Type B pancreatic cell (in vitro differentiated cells): ENCODE measurements at places on chromosomes 12 and 14. TPM values are rescaled to one million over a fixed set of nuclear protein-coding genes. Genes with fewer than 3 reads are reported as not detected.

HRK gene
- 1.9 and 6.6 TPM in 2 replicates for total RNA-seq

HIP1R gene
- total RNA-seq = 40.5 and 45.5 TPM in 2 replicates

- DNase-seq = peak; percentile 86
- no peaks in the 10 kb centered on the region for H3K4me1 ChIP-seq
- peak within 1 kb of the TSS; percentile 89 for H3K4me3 ChIP-seq
- H3K27ac ChIP-seq = peak within 1 kb of the TSS; percentile 90
- H3K27me3 ChIP-seq = peaks cover 69% of the 10 kb centered on the region
Measured at GRCh38 chr12:117968826-117969659, at the start of gene KSR2. Gene KSR2 (minus strand): TSS chr12:117968990. CDS start chr12:117968255, 735 bp downstream.

- H3K4me1 ChIP-seq = peaks cover 5% of the 10 kb centered on the region
- no peak for DNase-seq
- peaks cover 14% of the 10 kb centered on the region for H3K36me3 ChIP-seq
- H3K27me3 ChIP-seq = peaks cover 7% of the 10 kb centered on the region
- H3K4me3 ChIP-seq = peak overlapping the region; percentile 53
- peak overlapping the region; percentile 100 for H3K27ac ChIP-seq
Measured at GRCh38 chr12:10211101-10211939, 1.4 kb upstream of the GABARAPL1 start.

- H3K4me1 ChIP-seq = no peaks in the 10 kb centered on the region
- H3K4me3 ChIP-seq = no peak overlapping the region
- no peaks in the 10 kb centered on the region for H3K36me3 ChIP-seq
- no peak overlapping the region for H3K27ac ChIP-seq
- peaks cover 6% of the 10 kb centered on the region for H3K27me3 ChIP-seq
Measured at GRCh38 chr14:93707475-93707874, 80.8 kb downstream of the PRIMA1 start.

FLRT2 gene
- total RNA-seq = 30.3 and 127 TPM in 2 replicates

B3GNT4 gene
- 0.53 and 0.86 TPM in 2 replicates for total RNA-seq

SRGAP1 gene
- total RNA-seq = 13.1 and 14.9 TPM in 2 replicates

GRCh38 chr12:1584326-1584725 is 10.1 kb downstream of the FBXL14 start:
- H3K4me1 ChIP-seq = peaks cover 34% of the 10 kb centered on the region
- peaks cover 17% of the 10 kb centered on the region for H3K27me3 ChIP-seq
- peaks cover 14% of the 10 kb centered on the region for H3K36me3 ChIP-seq
- no peak overlapping the region for H3K27ac ChIP-seq
- no peak for DNase-seq

SLC4A8 gene
- total RNA-seq = 14.0 and 18.5 TPM in 2 replicates

GRCh38 chr12:6330192-6330591 is 11.7 kb downstream of the TNFRSF1A start:
- H3K4me1 ChIP-seq = peaks cover 17% of the 10 kb centered on the region
- no peak overlapping the region for H3K4me3 ChIP-seq
- H3K27ac ChIP-seq = peak overlapping the region; percentile 18
- H3K27me3 ChIP-seq = no peaks in the 10 kb centered on the region

VWF gene
- total RNA-seq = 0.70 and 1.3 TPM in 2 replicates

SMCO2 gene
- 0.31 TPM in 1 of 2 replicates, not detected in the other for total RNA-seq

DNA sequence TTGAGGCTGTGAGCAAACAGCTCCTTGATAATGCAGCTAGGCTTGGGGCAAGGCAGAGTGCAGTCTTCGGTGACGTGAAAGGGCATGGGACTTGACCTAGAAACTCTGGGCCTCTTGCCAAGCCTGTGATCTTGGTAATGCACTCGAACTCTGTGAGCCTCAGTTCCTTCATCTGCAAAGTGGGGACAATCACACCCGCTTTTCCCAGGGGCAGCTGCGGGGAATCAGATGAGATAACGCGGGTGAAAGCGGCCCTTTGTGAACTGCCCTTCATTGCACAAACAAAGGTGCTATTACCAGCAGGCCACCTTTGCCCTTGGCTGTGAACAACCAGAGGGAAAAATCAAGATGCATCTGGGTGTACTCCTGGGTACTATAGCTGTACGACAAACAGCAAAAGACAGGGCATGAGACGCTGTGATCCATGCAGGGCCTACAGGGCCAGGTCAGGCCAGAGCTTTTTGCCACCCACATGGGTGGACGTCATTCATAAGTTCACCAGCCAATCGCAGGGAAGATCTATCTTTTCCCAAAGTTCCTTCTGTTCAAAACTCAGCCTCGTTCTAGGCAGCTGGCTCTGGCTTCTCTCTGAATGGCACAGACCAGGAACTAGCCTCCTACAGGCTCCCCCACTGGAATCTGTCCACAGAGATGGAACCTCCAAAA is 3.2 kb downstream of the MSI1 start:
- peak overlapping the region; percentile 91 for H3K4me3 ChIP-seq
- DNase-seq = no peak
- H3K36me3 ChIP-seq = peaks cover 16% of the 10 kb centered on the region

DGLUCY gene
- 24.2 and 37.5 TPM in 2 replicates for total RNA-seq

- no peaks in the 10 kb centered on the region for H3K27me3 ChIP-seq
- no peak overlapping the region for H3K27ac ChIP-seq
- H3K36me3 ChIP-seq = no peaks in the 10 kb centered on the region
Measured at GRCh38 chr14:49879646-49880204, 13.2 kb upstream of the ARF6 start.

DNA sequence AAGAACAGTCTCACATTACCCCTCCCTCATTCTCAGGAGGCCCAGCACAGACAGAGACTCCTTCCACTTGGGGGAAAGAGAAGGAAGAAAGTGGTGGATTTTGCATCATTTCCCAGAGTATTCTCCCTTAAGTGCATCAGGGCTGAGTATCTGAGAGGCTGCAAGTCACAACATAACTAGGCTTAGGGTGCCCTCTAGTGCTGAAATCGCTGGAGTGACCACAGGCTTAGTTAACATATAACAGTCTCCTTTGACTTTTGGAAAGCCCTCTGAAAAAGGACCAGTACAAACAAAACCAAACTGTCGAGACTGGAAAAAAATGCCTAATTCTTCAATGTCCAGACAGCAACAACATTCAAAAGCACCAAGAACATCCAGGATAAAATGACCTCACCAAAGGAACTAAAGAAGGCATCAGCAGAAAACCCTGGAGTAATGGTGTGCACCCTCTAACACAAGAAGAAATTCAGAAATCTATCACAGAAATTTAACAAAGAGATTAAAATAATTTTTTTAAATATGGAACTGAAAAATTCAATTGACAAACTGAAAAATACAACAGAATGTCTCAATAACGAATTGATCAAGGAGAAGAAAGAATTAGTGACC is 412.3 kb downstream of the RPS29 start:
- H3K4me1 ChIP-seq = no peaks in the 10 kb centered on the region
- DNase-seq = no peak
- no peaks in the 10 kb centered on the region for H3K36me3 ChIP-seq
- H3K27me3 ChIP-seq = no peaks in the 10 kb centered on the region
- H3K27ac ChIP-seq = no peak overlapping the region

DNA sequence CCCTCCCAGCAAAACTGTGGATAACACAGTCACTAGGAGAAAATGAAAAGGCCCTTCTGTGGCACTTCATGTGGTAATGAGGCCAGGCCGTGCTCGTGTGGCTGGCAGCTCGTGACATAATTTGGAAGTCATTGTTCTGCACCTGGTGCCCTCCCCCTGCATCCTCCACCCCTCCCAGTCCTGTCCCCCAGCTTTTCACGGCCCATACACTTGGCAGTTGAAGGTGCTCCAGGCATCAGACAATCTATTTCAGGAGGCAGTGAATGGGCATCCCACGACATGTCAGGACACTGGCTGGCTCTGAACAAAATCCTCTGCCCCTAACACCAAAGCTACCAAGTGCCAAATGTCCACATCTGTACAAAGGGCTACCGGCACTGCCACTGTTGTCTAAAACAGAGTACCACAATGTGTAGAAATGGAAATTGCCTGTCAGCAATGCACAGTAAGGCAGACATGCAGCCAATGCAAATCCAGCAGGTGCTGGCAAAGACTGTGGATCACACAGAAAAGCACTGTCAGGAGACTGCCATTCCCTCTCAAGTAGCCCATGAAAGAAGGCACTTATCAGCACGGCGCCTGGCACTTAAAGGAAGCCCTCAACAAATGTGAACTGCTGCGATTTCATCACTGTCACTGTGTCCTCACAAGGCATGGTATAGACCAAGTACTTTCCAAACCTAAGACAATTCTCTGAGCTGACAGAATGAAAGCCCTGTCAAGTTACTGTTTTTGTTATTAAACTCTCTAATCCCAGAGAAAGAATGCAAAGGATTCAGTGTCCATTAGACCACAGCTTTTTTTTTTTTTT is 39.1 kb downstream of the CORO1C start:
- H3K4me3 ChIP-seq = peak overlapping the region; percentile 78
- no peak for DNase-seq
- H3K36me3 ChIP-seq = peaks cover 9% of the 10 kb centered on the region
- H3K27ac ChIP-seq = peak overlapping the region; percentile 98
- H3K27me3 ChIP-seq = no peaks in the 10 kb centered on the region

SIX6 gene
- total RNA-seq = not detected in 2 replicates

DNA sequence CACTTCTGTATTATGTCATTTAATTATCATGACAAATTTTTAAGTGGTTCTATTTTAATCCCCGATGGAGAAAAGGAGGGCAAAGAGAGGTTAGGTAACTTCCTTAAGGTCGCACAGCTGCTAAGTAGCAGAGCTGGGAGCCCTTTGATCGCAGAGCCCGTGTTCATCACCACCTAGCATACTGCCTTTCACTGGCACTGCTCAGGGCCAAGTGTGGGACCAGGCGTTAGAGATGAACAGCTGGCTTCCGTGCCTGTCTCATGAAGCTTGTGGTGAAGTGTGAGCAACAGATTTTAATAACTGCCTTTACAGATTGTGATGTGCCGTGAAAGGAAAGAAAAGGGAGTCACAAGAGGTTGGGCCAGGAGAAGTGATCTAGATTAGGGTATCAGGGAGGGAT is 273.6 kb downstream of the AKAP6 start:
- DNase-seq = no peak
- H3K27ac ChIP-seq = no peak overlapping the region
- H3K4me1 ChIP-seq = peaks cover 22% of the 10 kb centered on the region
- H3K4me3 ChIP-seq = no peak overlapping the region

DNA sequence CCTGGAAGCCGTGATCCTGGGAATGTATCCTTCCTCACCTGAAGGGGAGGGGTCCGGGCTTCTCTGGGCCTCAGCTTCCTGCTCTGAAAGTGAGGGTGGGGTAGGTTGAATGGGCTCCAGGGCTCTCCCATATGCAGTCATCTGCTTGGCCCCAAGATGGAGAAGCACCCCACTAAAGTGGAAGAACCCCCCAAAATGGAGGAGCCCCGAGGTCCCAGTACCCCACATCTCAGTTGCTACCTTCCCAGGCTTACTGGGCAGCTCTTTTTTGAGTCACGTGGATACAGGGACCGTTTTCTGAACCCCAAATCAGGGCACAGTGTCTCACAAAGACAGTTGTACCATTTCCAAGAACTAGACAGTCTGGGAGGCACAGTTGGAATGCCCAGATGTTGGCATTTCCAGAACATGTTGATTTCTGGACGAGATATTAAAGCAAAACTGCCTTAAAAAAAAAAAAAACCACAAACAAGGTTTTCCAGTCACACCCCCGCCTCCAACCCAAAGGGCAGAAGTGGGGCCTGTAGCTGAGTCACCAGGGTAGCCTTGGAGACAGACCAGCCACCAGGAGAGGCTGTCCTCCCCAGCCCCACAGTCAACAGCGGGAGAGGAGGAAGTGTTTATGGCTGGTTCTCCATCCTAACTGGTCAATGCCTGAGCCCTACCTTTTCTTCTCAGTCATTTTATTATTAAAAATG is 12.1 kb downstream of the VASH1 start:
- no peak overlapping the region for H3K4me3 ChIP-seq
- peak; percentile 29 for DNase-seq
- H3K27ac ChIP-seq = no peak overlapping the region
- H3K4me1 ChIP-seq = peaks cover 12% of the 10 kb centered on the region

NTF3 gene
- total RNA-seq = 13.0 and 16.7 TPM in 2 replicates

ALKBH2 gene
- 19.6 and 31.4 TPM in 2 replicates for total RNA-seq

- no peaks in the 10 kb centered on the region for H3K36me3 ChIP-seq
- H3K4me1 ChIP-seq = peaks cover 5% of the 10 kb centered on the region
- no peak overlapping the region for H3K27ac ChIP-seq
- H3K27me3 ChIP-seq = no peaks in the 10 kb centered on the region
- DNase-seq = no peak
- H3K4me3 ChIP-seq = no peak overlapping the region
Measured at GRCh38 chr14:32688941-32689340, 249.7 kb upstream of the NPAS3 start.

- H3K4me3 ChIP-seq = peak overlapping the region; percentile 99
- peaks cover 5% of the 10 kb centered on the region for H3K36me3 ChIP-seq
- H3K4me1 ChIP-seq = peaks cover 5% of the 10 kb centered on the region
- H3K27me3 ChIP-seq = no peaks in the 10 kb centered on the region
Measured at GRCh38 chr12:56315249-56315621, 553 bp downstream of the CNPY2 start.

DNA sequence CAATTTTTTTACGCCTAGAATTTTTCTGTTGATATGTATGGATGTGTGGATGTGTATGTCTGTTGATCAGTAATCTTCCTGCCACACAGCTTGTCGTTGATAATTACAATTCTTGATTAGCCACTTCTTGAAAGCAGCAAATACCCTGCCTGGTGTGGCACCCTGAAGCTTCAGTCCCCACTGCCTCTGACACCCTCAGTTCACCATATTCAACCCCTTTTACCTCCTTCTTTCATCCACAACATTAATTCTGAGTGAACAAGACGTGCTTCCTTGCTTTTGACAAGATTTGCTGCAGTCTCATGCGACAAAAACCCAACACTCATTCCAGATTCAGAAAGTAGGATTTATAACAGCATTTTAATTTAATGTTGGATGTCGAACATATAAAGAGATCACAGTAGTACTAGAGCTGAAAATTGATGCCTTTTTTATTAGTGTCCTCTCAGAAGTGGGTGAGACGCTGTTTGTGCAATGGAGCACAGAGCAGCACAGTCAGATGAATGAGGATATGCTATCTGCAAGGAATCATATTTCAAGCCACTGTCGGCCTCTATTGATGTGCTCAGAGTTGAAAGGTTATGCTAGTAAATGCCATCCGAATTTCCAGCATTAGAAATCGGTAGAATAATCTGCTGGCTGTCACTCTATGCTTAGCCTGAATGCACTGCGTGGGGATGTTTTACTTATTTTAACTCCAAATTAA is 383.7 kb downstream of the EGLN3 start:
- H3K4me1 ChIP-seq = peaks cover 40% of the 10 kb centered on the region
- no peak overlapping the region for H3K27ac ChIP-seq
- H3K4me3 ChIP-seq = peak overlapping the region; percentile 21
- H3K36me3 ChIP-seq = no peaks in the 10 kb centered on the region

SUSD6 gene
- 31.7 and 78.9 TPM in 2 replicates for total RNA-seq

- peaks cover 3% of the 10 kb centered on the region for H3K27me3 ChIP-seq
- H3K36me3 ChIP-seq = no peaks in the 10 kb centered on the region
- no peak overlapping the region for H3K27ac ChIP-seq
- no peak for DNase-seq
- peaks cover 6% of the 10 kb centered on the region for H3K4me1 ChIP-seq
Measured at GRCh38 chr14:65109357-65109756, 7.0 kb upstream of the MAX start.

SIRT4 gene
- total RNA-seq = 2.0 and 2.7 TPM in 2 replicates

KRT76 gene
- total RNA-seq = not detected in 2 replicates

RFLNA gene
- total RNA-seq = 19.7 and 57.4 TPM in 2 replicates

- no peak overlapping the region for H3K27ac ChIP-seq
- H3K4me3 ChIP-seq = no peak overlapping the region
- H3K36me3 ChIP-seq = peaks cover 12% of the 10 kb centered on the region
- H3K4me1 ChIP-seq = no peaks in the 10 kb centered on the region
- H3K27me3 ChIP-seq = no peaks in the 10 kb centered on the region
- DNase-seq = no peak
Measured at GRCh38 chr12:22459838-22460490, 84.4 kb downstream of the C2CD5 start.

ERBB3 gene
- total RNA-seq = 76.5 and 176 TPM in 2 replicates

GRCh38 chr12:38053113-38053512 is 263.5 kb upstream of the ALG10B start:
- no peaks in the 10 kb centered on the region for H3K4me1 ChIP-seq
- no peak overlapping the region for H3K4me3 ChIP-seq
- H3K27ac ChIP-seq = no peak overlapping the region
- no peaks in the 10 kb centered on the region for H3K27me3 ChIP-seq

OR6C2 gene
- total RNA-seq = not detected in 2 replicates
